Right renal cortex interstitium (tissue), 3 donors: ENCODE measurements at places on chromosomes 7 and 10. TPM values are rescaled to one million over a fixed set of nuclear protein-coding genes. Genes with fewer than 3 reads are reported as not detected.

DNA sequence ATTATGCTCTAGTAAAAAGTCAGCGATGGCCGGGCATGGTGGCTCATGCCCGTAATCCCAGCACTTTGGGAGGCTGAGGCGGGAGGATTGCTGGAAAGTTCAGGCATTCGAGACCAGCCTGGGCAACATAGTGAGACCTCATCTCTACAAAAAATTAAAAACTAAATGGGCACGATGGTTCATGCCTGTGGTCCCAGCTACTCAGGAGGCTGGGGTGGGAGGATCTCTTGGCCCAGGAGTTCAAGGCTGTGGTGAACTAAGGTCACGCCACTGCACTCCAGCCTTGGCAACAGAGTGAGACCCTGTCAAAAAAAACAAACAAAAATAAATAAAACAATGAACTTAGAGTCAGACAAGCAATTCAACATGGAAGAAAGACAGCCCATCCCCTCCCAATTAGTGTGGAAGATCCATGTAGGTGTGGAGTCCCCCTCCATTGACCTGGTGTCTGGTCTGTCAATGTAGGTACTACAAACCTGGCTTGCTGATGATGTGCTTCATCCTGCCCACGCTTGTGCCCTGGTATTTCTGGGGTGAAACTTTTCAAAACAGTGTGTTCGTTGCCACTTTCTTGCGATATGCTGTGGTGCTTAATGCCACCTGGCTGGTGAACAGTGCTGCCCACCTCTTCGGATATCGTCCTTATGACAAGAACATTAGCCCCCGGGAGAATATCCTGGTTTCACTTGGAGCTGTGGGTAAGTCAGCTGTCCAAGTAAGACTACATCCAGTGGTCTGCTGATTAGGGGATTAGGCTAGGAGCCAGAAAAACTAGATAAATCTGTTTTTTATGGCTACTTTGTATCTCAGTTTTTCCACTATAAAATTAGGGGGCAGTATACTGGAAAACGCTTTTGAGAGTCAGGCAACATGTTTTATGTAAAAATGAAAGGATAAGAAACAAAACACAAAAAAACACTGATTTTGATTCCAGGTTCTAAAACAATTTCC is 9.3 kb downstream of the SCD start:
- no peak for DNase-seq

Gene OR9A2
- not detected for polyA plus RNA-seq

GRCh38 chr7:96287559-96287958 is 34.3 kb downstream of the SLC25A13 start:
- no peak for DNase-seq

DNA sequence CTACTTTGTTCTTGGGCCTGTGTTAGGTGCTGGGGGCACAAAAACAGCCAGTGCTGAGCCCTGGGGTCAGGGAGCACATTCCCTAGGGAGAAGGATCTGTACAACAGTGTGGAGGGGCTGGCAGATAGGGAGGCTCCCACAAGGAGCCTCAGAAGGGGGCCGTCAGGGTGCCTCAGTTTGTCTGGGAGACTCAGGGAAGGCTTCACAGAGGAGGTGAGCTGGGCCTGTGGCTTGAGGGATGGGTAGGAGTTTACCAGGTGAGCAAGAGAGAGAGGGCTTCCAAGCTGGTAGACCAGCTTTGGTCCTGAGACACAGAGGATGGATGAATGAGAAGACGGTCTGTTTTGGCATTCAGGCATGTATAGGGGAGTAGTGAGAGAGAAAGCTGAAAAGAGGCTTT is 52.1 kb downstream of the CAMK1D start:
- no peak for DNase-seq

DNA sequence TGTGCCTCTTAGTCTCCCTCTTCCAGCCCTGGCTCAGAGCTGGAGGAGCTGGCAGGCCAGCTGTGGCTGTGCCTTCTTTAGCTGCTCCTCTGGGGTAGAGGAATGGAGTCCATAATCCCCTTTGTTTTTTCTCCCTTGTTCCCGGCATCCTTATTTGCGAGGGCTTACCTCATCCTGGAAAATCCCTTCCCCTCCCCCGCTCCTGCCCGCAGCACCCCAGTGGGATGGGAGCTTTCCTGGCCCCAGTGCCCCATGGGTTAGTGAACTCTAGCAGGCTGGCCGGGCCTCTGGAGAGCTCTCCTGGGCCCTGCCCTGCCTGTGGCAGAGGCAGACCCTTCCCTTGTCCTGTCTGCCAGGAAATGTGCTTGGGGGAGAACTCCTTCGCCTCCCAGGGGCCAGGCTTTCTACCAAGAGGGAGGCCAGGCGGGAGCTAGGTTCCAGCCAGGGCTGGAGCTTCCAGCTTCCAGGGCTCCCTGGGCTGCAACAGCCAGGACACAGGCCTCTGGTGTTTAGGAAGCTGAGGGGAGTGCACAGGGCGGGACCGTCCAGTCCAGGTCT is 16.5 kb upstream of the TRIM8 start:
- DNase-seq = no peak
